ENCODE measurements at places on chromosomes 16 and 17.
A peak's percentile ranks its signal among the peaks of the same experiment; 100 is the strongest.

DNA sequence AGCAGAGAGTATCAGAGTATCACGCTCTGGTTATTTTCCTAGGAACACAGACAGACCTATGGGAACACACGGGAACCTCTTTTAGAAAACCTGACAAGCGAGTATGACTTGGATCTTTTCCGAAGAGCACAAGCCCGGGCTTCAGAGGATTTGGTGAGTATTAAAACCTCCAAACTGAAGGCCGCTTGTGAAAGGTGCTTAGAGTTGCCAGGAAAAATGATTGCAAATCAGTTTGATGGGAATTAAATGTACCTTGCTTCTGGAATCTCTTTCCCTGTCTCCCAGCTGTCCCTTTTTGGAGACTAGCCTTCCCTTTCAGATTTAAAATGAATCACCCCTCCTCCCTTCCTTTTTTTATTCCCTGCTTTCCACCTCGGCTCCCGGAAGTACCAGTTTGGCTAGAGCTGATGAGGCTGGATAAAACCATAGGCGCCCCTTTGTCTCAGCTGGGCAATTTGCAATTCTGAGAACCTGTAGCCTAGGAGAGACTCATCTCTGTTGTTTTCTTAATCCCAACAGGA lies 27.3 kb downstream of the KAT7 start:
- DNase-seq, result no peak

GRCh38 chr16:1474082-1474795 lies 589 bp downstream of the CLCN7 start:
- DNase-seq, result no peak

DNA sequence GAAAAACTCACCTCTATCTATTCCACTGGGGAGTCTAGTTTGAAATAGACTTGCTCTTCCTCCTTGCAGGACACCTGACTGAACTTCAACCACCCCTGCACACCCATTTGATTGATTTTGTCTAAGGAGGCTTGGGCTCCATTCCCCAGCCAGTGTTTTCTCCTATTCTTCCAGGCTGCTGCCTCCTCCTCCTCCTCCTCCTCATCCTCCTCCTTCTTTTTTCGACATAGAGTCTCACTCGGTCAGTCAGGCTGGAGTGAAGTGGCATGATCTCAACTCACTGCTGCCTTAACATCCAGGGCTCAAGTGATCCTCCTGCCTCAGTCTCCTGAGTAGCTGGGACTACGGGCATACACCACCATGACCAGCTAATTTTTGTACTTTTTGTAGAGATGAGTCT lies 1.8 kb upstream of the DLX4 start:
- no peak for DNase-seq

GRCh38 chr16:54191592-54191991 lies 95.0 kb downstream of the IRX3 start:
- DNase-seq, result no peak

- DNase-seq, result no peak
Observed at GRCh38 chr17:70875729-70876310, 706.5 kb downstream of the KCNJ2 start.

- DNase-seq, result no peak
Observed at GRCh38 chr17:72406498-72406897, 285.7 kb downstream of the SOX9 start.

DNA sequence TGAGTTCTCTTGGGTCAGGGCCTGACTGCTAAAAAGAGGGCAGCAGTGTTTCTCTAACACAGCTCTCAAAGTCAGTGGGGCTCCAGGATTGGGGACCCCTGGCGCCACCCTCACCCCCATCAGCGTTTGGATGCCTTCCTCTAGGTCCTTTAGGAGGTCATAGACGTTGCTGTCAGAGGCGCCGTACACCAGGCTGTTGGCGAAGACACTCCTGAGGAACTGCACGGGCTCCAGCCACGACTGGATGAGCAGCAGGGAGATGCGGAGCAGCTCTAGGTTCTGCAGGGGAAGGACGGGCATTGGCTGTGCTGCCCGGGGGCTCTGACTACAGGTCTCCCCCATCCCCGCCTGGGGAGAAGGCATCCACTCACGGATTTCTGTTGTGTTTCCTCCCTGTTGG lies 993 bp downstream of the GH1 start:
- no peak for DNase-seq

DNA sequence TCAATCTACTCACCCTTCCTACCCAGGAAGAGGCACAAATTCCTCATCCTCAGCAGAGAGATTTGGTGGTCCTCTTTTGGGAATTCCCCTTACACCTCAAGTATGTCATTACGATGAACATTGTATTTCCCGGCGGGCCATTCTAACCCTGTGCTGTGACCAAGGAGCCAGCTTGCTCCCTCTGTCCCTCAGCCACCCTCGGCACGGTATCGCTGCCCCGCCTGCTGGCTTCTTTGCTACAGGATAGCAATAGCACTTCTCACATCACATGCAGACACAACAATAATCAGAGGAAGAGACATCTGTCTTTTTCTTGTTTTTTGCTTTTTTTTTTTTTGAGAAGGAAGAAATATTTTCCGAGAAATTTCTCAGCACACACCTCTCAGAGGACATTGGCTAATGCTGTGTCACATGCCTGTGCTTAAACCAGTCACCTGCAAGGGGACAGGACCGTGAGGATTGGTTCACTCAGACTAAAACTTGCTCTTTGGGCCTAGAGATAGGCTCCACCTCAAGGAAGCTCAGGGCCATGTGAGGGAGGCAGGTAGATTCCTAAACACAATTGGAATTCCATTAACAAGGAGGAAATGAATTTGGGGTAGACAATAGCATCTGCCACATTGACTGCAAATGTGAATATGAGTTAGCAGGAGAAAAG lies 41.2 kb downstream of the TMC5 start:
- DNase-seq, result no peak

DNA sequence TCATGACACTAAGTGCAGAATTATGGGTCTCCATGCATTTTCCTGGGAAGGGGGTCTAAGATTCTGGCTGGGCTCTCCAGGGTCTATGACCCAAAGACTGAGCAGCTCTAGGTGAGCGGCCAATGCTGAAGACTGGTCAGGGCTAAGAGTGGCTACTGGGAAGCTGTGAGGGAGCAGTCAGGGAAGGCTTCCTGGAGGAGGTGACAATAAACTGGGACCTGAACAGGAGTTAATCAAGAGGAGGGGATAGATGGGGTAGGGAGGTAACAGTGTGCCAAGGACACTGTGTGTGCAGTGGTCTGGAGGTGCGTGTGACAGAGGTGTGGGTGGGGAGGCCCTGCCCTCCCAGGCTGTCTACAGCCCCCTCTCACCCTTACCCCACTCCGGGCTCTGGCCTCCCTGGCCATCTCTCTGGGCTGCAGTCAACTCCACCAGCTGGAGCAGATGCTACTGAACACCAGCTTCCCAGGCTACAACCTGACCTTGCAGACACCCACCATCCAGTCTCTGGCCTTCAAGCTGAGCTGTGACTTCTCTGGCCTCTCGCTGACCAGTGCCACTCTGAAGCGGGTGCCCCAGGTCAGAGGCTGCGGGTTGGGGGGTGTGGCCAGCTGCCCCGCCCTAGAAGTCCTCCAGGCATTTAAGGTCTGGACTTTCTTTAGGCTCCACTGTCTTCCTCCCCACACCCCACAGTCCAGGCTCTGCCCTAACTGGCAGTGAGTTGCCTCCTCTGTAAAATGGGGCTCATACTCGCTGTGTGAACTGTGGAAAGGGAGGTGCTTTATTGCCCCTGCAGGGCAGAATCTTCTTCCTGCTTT lies 20.4 kb downstream of the ADGRG5 start:
- no peak for DNase-seq

DNA sequence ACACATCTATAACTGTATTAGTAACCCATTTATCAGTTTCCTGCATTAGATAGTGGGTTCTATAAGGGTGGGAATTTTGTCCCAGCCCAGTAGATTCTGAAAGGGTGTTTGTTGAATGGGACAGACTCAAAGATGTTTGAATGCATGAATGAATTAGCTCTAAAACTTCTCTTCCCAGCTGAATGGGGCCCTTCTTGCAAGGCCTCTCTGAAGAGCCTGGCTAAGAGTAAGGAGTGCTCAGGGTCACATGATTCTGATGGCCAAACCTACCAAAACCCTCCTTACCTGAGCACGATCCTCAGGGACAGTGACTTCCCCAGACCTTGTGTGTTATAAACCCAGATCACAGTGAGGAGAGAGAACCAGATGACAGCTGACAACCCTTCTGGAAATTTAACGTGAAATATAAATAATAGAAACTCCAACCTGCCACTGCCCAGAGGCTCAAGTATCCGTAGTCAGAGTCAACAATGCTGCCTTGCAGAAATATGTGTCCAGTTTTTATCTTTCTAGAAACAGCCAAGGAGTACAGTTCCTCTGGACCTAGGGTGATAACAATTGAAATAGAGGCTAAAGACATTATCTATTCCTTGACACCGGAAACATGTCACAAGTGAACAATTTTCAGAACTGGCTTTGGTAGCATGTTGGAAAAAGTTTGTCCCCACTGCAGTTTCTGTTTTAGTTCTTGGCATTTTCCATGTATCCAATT lies 268.9 kb upstream of the MAF start:
- no peak for DNase-seq

- DNase-seq, result no peak
Observed at GRCh38 chr17:51954232-51954765, 204.2 kb downstream of the CA10 start.

DNA sequence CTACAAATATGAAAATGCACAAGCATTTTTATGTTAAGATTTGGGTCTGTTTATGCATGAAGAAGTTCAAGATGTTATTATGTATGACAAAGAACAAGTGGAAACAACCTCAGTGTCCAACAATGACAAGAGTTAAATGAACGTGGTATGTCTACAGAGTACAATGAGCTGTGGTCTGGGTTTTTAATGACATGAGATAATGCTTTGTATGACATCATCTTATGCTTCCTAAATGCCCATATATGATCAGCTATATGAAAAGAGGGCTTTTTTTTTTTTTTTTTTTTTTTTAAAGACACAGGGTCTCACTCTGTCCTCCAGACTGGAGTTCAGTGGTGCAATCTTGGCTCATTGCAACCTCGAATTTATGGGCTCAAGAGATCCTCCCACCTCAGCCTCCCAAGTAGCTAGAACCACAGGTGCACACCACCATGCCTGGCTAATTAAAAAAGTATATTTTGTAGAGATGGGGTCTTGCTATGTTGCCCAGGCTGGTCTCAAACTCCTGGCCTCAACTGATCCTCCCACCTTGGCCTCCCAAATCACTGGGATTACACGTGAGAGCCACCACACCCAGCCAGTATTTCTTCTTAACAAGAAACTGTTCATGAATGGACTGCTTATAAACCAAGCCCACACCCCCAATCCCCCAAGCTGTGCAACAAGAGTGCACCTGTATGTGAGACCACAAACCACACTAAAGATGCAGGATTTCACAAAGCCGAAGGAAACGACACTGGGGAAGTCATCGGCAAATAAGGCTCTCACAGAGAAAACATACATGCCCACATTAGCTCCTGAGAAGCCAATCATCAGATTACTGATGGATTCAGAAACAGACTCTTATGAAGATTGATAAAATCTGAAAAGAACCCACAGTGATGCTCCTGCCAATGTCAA lies 114.5 kb downstream of the CPPED1 start:
- DNase-seq, result no peak

GRCh38 chr16:4994719-4995434 lies 36.7 kb downstream of the SEC14L5 start:
- DNase-seq, result no peak

GRCh38 chr17:57557834-57558681 lies 187.0 kb downstream of the CCDC182 start:
- no peak for DNase-seq

GRCh38 chr16:85615852-85616606 lies 2.9 kb downstream of the GSE1 start:
- DNase-seq, result peak; percentile 33

- DNase-seq, result no peak
Observed at GRCh38 chr17:72171703-72172667, 51.2 kb downstream of the SOX9 start.

GRCh38 chr17:46869975-46870803 lies 18.8 kb downstream of the WNT9B start:
- DNase-seq, result no peak

- DNase-seq, result no peak
Observed at GRCh38 chr17:57885148-57885915, 35.5 kb upstream of the MRPS23 start.

DNA sequence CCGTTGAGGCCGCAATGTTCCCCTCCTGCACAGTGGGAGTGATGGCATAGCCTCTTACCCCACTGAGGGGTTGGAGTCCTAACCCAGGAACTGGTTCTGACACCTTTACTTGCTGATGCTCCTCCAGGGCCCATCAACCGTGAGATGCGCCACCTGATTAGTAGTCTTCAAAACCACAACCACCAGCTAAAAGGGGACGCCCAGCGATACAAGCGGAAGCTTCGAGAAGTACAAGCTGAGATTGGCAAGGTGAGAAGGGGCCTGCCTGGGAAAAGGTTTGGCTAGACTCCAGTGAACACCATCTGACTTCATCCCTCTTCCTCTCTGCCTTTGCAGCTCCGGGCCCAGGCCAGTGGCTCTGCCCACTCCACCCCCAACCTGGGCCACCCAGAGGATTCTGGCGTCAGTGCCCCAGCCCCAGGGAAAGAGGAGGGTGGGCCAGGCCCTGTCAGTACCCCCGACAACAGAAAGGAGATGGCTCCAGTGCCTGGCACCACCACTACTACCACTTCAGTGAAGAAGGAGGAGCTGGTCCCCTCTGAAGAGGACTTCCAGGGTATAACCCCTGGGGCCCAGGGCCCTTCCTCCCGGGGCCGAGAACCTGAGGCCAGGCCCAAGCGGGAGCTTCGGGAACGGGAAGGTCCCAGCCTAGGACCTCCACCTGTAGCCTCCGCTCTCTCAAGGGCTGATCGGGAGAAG lies 5.8 kb downstream of the RNF40 start:
- no peak for DNase-seq

GRCh38 chr16:78705694-78706093 lies 606.2 kb downstream of the WWOX start:
- no peak for DNase-seq

- no peak for DNase-seq
Observed at GRCh38 chr16:80718480-80719220, 85.7 kb downstream of the CDYL2 start.

DNA sequence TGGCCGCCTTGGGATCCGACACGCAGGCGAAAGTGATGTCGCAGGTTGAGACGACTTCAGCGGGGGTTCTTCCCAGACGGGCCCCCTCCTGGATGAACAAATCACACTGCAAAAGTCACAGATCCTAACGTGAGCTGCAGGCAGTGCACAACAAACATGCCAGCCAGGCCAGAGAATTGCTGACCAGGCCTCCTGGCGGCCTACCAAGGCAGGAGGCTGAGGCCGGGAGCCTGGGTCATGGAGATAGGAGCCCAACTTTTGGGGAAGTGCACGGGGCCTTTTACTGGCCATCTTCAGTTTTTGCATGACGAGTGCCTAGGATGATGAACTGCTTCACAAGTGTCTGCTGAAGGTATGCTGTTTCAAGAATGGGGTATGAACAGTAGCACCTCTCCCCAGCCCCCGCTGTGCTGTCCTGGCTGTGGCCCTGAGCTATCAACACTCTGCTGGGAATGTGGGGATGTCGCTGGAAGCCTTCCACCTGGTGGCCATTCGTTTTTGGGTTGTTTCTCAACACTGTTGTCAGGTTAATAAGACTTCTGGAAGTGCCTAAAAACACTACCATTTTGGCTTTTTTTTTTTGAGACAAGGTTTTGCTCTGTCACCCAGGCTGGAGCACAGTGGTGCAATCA lies 12.2 kb upstream of the ROGDI start:
- no peak for DNase-seq

- no peak for DNase-seq
Observed at GRCh38 chr16:15963307-15963910, 14.0 kb downstream of the ABCC1 start.

All from T-helper 22 cell (primary cell).